ENCODE measurements at places on chromosomes 13 and 19. TPM values are rescaled to one million over a fixed set of nuclear protein-coding genes. Genes with fewer than 3 reads are reported as not detected.

The ZNF100 gene
- 2.0 TPM for total RNA-seq

The ELSPBP1 gene
- total RNA-seq, result not detected

The POLR2E gene
- total RNA-seq, result 82.0 TPM

The CATSPERD gene
- total RNA-seq, result not detected

The GRIK5 gene
- total RNA-seq, result 0.44 TPM

The KCNC3 gene
- not detected for total RNA-seq

The ZNF256 gene
- total RNA-seq, result 3.6 TPM

The ZSWIM4 gene
- total RNA-seq, result 11.7 TPM

The CEACAM6 gene
- total RNA-seq, result not detected
